ENCODE measurements at places on chromosomes 2 and 18. TPM values are rescaled to one million over a fixed set of nuclear protein-coding genes. Genes with fewer than 3 reads are reported as not detected.

The DHRS9 gene
- total RNA-seq, result 3.9 TPM

The LDLRAD4 gene
- total RNA-seq, result 17.5 TPM

- no peak for DNase-seq
These were observed 18.9 kb upstream of the OTOS start for GRCh38 chr2:240159251-240159839.

GRCh38 chr2:15788830-15789229 lies 151.5 kb upstream of the MYCN start:
- DNase-seq, result no peak

GRCh38 chr2:213806125-213806726 lies 522.0 kb downstream of the SPAG16 start:
- DNase-seq, result no peak

DNA sequence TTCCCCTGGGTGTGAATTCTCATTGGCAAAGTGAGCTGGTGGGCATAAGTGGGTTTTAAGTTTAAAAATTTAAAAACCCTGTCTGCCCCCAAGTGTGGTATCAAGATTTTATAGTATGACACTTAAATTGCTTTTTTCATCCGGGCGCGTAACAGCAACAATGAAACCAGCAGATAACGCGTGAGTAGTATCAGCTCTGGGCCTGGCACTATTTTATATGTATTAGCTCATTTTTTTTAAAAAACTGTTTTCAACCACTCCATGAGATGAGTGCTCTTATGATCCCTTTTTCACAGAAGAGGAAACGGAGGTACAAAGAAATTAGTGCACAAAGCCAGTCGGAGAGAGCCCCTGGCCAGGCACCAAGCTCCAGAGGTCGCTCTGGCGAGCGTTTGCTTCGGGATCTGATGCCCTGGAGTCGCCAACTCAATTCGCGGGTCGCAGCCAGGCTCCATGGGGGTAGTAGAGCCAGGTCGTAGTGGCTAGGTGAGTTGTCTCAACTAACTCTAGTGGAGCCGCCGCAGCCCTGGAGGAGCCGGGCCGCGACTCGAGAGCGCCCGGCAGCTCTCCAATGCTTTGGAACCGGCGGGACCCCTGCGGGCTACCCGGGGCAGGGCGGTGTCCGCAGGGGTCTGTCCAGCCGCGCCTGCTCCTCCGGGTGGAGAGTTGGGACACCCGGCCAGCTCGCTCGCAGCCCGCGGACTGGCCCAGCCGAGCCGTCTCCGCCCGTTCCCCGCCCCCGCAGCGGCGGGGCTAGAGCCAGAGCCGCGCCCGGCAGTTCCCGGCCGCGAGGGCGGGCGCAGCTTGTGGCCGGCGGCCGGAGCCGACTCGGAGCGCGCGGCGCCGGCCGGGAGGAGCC lies at the start of gene IL1R1:
TSS of gene IL1R1 (plus strand) at position 777 of the 859 bp plus-strand sequence. CDS start 14,979 bp downstream, outside the sequence.
- no peak for DNase-seq

DNA sequence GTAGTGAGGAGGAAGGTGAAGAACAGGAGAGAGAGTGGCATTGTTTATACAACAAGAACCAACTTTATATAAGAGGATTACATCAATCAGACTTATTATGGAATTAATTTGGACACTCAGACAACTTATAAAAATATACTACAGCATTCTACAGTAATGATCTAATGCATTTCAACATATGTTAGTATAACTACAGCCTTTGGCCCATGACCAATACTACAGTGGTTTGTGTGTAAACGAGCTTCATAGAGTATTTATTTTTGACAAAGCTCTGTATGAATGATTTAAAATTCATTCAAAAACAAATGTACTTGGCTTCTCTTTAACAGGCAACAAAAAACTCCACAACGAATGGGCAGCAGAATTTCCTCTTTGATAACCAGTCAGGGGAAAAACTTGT lies 72.8 kb downstream of the ZNF521 start:
- DNase-seq, result no peak

DNA sequence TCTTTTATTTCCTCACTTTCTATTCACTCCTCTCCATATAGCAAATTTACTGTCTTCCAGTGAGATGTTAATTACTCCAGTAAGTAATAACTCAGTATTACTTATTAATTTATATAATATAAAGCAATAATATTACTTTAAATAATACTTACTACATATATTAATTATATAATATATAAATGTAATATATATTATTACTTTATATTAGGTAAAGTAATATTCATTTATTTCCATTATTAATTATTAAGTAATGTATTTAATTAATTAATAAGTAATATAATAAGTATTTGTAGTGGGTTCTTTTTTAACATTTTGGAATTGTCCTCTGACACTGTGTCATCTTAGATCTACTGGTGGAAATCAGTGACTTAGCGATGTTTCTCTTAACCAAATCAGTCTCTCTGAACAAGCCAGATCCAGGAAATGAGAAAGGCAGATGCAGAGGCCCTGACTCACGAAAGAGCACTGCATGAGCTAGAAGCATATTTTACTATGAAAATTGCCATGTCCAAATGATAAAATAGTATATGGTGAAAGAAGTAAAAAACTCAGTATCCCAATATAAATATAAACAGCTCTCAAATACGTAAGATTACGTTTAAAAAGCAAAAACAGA lies 115.9 kb downstream of the DSEL start:
- DNase-seq, result no peak

- DNase-seq, result no peak
These were observed 23.2 kb upstream of the IMP4 start for GRCh38 chr2:130319536-130319935.

DNA sequence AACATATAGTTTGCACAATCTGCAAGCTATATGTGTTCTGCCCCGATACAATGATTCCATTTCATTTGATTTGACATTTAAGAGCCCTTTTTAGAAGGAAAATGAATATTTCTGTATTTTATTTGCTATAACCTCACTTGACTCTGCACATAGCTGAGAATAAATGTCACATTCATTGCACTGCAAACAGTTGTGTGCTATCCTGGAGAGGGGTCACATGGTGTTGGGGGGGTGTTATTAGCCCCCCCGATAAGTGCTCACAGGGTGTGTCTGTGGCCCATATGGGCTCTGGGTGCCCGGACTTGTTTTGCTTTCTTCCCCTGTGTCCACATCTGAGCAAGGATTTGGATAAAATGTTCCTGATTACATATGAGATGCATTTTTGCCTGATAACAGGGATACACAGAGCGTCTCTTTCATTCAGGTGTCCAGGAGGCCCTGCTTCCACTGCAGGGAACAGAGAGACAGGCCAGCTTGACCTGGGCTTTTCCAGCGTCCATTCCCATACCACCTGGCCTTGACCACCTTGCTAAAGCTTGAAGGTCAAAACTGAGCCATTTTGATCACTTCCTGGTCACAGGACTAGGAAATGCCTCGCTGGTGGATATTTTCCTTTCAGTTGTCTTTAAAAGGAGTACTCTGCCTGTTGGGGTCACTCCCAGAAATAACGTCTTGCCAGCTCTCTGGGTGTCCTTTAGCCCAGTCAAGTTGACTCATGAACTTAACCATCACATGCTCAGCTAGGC lies 38.4 kb upstream of the ID2 start:
- no peak for DNase-seq
